Testis (tissue), 5 donors: ENCODE measurements at places on chromosomes 11 and 22. TPM values are rescaled to one million over a fixed set of nuclear protein-coding genes. Genes with fewer than 3 reads are reported as not detected.

Gene FAM111B
- total RNA-seq, result 0.81 TPM

Gene SYT12
- total RNA-seq, result 3.4 TPM

Gene DEUP1
- 11.7 TPM for total RNA-seq

Gene POTEH
- 33.6 TPM for total RNA-seq

Gene ARHGAP8
- total RNA-seq, result 15.0 TPM

Gene TMA7B
- total RNA-seq, result 0.47 TPM

Gene ATG2A
- 51.1 TPM for total RNA-seq

Gene VPS11
- 56.7 TPM for total RNA-seq

Gene PHLDA2
- 2.2 TPM for total RNA-seq

Gene NXPE1
- total RNA-seq, result 1.5 TPM

Gene TPH1
- 1.7 TPM for total RNA-seq

Gene VSIG2
- 0.74 TPM for total RNA-seq

Gene LGR4
- total RNA-seq, result 95.9 TPM

Gene MB
- 2.2 TPM for total RNA-seq

Gene C22orf15
- 2.4 TPM for total RNA-seq

Gene BARX2
- 4.3 TPM for total RNA-seq

Gene MS4A6E
- 75.4 TPM for total RNA-seq

Gene KDELR3
- total RNA-seq, result 6.7 TPM

Gene ASPHD2
- total RNA-seq, result 5.0 TPM

Gene WNT11
- total RNA-seq, result 2.8 TPM

Gene AAMDC
- 22.0 TPM for total RNA-seq

Gene PGA4
- total RNA-seq, result 0.56 TPM

Gene C11orf68
- 54.4 TPM for total RNA-seq

Gene SLC25A1
- 61.7 TPM for total RNA-seq

Gene BIK
- 7.2 TPM for total RNA-seq

Gene ADAMTS15
- 2.8 TPM for total RNA-seq
